ENCODE measurements at places on chromosomes 5 and 9.

DNA sequence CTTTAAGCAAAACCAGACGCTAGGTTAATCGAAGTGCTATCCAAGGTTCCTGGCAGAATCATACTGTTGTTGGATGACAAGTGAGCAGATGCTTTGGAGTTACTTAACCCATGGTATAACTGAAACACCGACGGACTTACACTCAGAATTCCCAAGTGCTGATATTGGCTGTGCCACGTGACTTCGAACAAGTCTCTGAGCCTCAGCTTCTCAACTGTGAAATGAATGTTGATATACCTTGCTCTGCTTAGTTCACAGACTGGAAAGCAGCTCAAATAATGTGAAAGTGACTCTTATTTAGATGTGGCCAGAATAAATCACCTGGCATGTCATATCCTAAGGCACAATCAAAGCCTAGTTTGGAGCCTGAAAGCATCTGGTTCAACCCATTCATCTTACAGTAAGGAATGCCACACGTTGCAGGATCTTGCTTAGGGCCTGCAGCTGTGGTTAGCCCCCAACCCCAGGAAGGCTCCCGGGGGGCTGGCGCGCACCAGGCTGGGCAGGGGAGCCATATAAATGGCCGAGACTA is 759 bp downstream of the GEMIN5 start:
- no peak for DNase-seq

DNA sequence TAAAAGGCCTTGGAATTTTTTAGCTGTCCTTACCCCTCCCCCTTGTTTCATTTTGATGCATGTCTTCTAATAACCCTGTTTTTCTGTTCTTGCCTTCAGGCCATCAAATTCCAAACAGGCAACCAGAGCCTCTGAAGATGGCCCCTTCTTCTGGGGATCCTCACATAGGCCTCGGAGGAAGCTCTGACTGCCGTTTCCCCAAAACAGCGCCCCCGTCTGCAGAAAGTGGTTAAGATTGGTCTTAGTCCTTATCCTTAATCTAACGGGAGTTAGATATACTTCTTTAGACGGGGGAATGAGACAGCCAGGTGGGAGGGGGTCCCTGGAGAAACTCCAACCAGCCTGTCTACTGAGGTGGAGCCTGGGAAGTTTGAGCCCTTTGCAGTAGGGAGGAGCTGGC is 226.3 kb upstream of the ZNF608 start:
- DNase-seq: no peak

DNA sequence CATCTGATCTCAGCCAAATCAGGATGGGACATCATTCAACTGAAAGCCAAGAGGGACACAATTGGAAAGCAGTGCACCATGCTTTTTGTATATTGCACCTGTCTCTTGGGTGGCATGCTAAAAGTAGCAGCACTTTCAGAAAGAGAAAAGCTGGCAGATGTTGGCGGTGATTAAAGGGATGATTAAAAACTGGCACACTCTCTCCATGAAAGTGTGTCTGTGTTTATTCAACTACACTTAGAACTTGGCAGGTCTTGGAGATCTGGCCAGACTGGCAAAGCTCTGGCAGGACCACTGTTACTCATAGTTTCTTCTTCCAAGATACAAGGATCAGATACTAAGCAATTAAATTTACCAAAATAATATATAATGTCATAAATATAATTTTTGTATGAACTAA is 112.9 kb upstream of the ELAVL2 start:
- no peak for DNase-seq

- no peak for DNase-seq
Observed at GRCh38 chr9:28332648-28333047, 759.4 kb upstream of the C9orf72 start.

- no peak for DNase-seq
Observed at GRCh38 chr5:172906436-172906835, 52.8 kb upstream of the RPL26L1 start.

DNA sequence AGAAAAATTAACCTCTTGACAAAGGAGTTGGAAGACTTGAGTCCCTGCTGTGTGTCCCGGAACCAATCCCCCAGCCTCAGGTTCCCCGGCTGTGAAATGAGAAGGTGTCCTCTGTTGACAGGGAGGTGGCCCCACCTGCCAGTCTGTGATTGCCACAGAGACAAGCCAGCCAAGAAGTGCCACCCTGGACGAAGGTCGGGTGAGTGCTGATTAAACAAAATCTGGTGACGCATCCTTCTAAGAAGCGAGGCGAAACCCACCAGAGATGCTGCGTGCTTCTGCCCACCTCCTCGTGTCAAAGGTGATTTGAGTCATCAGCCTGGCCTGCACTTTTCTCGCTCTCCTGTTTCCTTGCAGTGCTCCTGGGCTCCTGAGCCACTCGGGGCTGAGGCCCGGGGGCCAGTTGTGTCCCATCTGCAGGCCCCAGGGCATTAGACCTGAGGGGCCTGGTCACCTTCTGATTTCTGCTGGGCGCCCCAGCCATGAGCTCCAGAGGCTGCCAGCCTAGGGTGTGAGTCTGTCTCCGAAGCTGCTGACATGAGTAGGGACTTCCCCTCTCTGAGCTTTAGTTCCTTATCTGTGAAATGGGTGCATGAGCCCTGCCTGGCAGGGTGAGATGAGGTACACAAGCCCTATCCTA is 28.7 kb downstream of the NEK6 start:
- peak; percentile 51 for DNase-seq

DNA sequence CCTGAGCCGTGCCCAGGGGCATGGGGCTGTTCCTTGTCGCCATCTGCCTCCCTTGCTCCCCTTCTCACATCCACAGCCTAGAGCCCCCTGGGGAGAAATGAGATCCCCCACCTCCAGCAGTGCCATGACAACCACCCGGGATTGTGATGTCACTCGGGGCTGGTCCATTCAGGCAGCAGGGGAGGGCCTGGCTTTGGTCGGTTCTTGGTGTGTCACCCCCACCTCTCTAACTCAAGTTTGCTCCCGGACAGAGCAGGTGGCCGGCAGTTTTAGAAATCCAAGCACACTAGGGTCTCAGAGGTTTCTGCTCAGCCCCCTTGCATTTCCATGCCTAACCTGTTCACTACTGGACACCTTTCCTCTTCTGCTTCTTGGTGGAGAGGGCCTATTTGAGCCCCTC is at the start of gene ACTL7B:
Gene ACTL7B (minus strand): TSS at position 99 of the 400 bp plus-strand sequence. CDS start 56 bp downstream, at position 43.
- no peak for DNase-seq

DNA sequence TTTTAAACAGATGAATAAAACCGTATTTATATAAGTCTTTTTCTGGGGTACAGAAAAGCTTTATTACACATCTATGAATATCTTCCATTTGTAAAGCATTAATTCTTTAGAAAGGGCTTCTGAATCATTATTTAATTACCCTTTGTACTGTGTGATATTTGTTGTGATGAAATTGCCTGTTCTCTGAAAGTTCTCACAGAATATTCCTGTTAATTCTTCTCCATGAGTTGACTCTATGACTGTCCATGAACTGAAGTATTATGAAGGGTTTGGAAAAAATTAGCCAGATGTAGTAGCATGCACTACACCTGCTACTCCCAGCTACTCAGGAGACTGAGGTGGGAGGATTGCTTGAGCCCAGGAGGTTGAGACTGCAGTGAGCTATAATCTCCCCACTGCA is 127.0 kb downstream of the MAN2A1 start:
- DNase-seq: no peak

DNA sequence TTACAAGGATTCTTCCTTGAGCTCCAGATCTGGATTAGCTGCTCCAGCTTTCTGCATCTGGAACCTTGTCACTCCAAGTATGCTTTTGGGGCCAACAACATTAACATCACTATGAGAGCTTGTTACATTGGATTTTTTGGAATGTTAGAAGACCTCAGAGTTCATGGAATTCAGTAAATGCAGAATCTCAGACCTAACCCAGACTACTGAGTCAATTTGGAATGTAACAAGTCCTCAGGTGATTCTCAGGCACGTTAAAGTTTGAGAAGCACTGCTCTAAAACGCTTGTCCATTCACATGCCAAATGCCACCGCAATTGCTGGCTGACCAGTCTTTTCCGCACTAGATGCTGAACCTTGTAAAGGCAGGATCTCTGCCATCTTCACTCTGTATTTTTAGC is 251.4 kb upstream of the TRIM32 start:
- DNase-seq: no peak

DNA sequence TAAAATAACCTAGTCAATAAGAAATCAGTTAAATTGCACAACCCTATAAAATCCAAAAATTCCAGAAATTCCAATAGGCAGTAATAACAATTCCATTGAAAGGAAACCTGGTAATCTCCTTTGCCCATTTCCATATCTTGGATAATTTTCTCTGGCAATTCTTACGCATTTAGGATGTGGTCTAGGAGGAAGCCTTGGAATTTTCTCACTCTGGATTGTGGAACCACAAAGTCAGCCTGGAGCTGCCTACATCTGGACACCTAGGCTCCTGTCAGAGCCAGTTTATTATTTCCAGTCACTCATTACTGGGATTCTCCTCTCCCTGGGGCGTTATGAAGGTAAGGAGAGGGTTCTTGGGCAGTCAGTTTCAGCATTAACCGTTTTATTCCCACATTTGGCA is 40.3 kb upstream of the GNE start:
- no peak for DNase-seq

GRCh38 chr5:74017112-74017511 is 391.1 kb downstream of the ARHGEF28 start:
- no peak for DNase-seq

- DNase-seq: no peak
Observed at GRCh38 chr9:113652355-113653152, 189.0 kb downstream of the RGS3 start.

DNA sequence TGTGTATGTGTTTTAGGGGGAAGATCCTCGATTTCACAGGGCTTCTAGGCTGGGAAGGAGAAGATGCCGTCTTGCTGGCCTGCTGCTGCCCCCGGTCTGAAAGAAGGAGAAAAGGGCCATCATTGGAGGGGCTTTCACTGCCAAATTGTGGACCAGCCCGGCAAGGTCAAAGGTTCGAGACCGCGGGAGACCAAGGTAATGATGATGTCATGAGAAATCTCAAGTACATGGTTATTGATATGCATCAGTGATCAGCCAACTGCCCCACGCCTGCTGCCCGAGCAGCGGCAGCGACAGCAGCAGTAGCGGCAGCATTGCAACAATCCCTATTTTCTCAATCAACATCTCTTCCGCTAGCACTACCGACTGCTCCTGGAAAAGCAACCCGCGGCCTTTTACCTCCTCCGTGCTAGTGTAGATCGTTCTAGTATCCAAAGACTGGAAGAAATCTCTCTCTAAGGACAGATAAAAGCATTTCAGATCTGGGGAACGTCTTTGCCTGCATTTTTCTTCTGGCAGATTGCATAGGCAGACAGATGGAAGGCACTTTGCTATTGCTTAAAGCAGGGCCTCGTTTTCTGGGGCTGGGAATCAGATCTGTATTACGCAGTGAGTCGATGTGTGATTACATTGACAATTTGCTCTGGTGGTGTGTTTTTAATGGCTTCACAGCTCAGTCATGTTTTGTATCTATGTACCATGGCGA is 215.3 kb downstream of the MEF2C start:
- no peak for DNase-seq

GRCh38 chr5:123786411-123786810 is 274.4 kb downstream of the CSNK1G3 start:
- no peak for DNase-seq

DNA sequence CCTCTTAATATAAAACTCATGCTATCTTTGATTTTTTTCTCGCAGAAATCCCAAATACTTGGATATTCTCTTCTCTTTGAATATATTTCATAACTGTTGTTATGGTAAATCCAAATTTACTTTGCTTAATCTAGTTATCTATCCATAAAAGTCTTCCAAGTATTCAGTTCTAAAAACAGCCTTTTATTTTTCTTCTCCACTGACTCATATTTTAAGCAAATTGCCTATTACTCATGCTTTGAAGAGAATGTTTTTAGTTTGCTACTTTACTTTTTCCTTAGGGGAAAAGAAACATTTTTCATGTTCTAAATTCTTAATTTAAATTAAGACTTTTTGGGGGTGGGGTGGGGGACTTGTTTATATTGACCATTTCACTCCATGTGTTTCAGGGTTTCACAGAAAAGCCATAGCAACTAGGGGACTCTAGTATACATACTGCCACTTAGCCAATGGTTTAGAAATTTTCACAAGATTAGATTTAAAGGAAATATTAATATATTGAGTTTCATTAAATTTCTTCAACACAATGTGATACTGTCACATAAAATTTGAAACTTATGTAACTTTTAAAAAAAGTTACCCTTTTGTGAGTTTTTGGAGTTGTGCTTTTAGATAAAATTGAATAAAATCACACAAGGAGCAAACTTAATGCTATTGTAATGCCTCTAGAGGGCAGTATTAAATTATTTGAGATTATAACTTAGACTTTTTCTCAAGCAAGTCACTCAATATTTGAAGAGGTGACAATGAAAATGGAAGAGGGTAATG is 545.8 kb upstream of the ARRDC3 start:
- no peak for DNase-seq

- DNase-seq: no peak
Observed at GRCh38 chr5:120683580-120683979, 219.5 kb downstream of the PRR16 start.

GRCh38 chr5:43320846-43321245 is 7.6 kb upstream of the HMGCS1 start:
- DNase-seq: no peak

GRCh38 chr5:35044649-35045048 is 3.1 kb downstream of the AGXT2 start:
- no peak for DNase-seq

- no peak for DNase-seq
Observed at GRCh38 chr5:148995791-148996190, 67.1 kb downstream of the SH3TC2 start.

DNA sequence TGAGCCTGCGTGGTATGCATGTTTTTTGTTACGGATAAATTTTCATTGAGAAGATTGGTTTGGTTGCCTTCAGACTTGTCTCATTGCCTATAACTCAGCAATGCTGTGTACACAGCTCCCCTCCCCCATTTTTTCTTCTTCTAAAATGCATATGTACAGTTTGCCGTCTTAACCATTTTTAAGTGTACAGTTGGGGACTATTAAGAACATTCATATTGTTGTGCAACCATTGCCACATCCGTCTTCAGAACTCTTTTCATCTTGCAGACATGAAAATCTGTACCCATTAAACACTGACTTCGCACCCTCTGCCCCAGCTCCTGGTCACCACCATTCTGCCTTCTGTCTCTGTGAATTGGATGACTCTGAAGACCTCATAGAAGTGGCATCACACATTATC is 6.2 kb downstream of the EXOC3 start:
- no peak for DNase-seq

GRCh38 chr5:112663146-112663545 is 74.5 kb upstream of the APC start:
- no peak for DNase-seq

- DNase-seq: no peak
Observed at GRCh38 chr5:132601071-132601728, 44.4 kb downstream of the RAD50 start.
